ENCODE measurements at places on chromosomes 12 and 14. TPM values are rescaled to one million over a fixed set of nuclear protein-coding genes. Genes with fewer than 3 reads are reported as not detected.

DNA sequence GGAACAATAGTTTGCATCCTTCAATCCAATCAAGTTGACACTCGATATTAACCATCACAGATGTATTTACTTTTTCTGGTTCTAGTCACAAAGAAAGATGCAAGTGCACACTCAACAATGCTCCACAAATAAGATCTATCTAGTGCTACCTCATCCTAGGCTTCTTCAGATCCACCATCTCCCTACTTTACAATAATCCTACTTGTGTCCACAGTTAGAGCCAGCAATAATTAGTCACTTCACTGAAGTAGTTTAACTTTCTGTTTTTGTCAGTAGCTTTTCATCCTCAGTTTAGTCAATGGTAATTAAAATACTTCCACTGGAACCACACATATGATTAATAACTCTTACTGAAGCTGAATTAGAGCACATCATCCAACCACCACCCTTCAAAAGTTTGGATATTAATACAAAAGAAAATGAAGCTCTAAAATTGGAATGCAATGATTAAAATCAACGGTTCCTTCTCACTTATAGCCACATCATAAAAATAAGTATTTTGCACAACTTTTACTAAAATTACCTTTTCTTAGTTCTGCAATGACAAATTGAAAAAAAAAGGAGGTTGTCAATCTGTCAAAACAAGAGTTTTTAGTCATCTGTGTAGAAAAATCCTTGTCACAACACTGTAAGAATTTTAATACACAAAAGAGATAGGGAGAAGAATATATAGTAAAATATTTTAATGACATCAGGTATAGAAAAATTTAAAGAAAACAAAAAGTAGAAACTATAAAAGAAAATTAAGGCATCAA, 28.2 kb upstream of the SNRPF start:
- no peak for DNase-seq

DNA sequence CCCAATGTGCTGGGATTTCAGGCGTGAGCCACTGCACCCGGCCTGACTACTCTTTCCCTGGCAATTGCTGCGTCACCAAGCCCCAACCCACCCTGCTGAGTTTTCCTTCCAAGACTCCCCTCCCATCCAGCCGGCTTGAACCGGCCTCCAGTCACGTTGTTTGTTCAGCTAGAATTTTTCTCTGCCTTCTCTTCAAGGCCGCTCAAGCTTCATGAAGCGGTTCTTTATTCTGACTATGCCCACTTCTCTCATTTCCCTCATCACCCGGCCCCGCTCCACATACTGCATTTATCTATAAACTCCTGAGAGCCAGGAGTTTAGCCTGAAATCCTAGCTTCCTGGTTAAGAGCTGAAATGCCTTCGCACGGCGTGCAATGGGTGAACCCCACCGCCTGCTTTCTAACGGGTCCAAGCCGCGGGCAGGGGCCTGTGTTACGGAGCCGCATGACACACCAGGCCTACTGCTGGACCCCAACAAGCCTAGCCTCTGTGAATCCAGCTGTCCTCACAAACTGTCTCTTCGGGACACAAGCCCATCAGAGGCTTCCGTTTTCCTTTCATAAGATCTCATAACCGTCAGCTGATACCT, 999 bp upstream of the DCAF4 start:
- DNase-seq = no peak

DNA sequence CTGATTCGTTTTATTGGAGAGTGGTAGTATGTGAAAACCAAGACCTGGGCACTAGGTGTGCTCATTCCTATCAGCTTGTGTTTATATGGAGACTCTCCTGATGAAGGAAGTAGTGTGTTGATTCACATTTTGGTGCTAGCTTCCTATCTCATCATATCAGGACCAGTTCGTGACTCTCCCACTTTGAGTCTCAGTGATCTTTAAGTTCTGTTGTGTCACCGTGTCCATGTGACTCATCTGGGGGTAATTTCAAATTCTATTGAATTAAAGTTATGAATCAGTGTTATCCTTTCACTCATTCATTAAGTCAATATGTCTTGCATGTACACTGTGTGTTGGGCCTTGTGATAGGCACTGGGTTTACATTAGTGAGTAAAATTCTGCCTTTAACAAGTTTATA, 180.2 kb downstream of the CACNA1C start:
- no peak for DNase-seq

DNA sequence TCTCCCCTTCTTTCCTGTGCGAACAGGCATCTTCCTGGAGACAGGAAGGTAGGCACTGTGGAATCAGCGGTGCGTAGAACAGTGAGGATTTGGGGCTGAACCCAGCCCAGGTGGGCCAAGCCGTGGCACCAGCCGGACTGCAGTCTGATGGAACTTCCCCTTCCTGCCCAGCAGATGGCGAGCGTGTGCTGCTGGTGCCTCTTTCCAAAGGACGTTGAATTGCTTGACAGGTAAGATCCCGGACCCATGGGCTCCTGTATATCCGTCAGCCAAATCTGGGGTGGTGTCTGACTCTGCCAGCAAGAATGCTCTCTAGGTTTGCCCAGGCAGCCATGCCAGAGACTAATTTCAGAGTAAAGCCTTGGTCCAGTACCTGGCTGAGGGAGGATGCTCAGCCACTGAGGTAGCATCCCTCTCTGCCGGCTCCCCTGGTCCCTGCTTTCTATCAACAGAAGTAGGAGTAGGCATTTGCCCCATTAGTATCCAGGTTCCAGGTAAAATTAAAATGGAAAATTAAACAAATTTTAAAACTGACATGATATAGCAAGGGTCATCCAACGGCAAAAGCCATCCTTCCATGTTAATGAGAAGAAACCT, 21.1 kb upstream of the KCNA5 start:
- DNase-seq = peak; percentile 7

GRCh38 chr14:52220924-52221811, 46.3 kb upstream of the PTGDR start:
- DNase-seq = no peak

GRCh38 chr12:78209846-78210505, 379.3 kb downstream of the NAV3 start:
- DNase-seq = no peak

- no peak for DNase-seq
Observed at GRCh38 chr12:104494137-104494792, 37.5 kb downstream of the CHST11 start.

DNA sequence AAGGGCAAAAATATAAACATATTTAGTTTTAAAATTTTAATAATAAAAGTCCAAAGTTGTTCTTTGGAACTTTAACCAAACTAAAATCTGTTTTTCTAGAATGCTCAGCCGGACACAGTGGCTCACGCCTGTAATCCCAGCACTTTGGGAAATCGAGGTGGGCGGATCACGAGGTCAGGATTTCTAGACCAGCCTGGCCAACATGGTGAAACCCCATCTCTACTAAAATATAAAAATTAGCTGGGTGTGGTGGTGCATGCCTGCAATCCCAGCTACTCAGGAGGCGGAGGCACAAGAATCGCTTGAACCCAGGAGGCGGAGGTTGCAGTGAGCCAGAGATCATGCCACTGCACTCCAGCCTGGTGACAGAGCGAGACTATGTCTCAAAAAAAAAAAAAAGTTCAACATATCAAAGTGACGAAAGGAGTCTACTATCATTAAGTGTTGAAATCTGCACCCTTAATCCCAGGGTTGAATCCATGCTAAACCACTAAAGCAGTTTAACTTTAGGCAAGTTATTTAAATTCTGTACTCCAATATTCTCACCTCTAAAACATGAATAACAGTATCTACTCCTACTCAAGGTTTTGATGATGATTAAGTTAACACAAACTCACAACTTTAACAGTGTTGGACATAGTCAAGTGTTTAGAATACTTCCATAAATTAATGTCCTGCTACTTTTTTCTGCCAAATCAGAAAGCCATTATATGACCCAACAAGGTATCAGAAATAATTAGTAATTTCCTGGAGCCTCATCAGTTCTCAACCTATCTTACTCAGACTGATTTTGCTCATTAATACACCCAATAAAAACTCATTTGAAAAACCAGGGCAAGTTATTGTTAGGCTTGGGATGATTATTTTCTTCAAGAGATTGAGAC, 11.0 kb downstream of the HNRNPC start:
- no peak for DNase-seq

DNA sequence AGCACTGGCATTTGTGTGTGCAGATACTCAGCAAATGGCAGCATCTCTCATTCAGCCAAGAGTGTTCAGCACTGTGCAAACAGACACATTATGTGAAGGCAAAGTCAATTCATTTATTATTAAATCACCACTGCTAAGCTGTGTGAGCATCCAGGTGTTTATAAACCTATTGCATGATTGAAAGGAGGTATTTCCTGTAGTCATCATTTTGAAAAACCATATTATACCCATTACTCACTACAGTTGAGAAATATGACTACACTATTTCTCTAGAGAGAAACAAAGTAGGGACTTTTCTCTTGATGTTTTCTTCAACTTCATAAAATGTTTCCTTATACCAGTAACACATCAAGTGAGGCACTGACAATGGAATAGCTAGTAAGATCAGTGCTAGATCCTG, 13.7 kb downstream of the SPX start:
- no peak for DNase-seq

GRCh38 chr12:102748704-102749103, 168.3 kb downstream of the PAH start:
- no peak for DNase-seq

DNA sequence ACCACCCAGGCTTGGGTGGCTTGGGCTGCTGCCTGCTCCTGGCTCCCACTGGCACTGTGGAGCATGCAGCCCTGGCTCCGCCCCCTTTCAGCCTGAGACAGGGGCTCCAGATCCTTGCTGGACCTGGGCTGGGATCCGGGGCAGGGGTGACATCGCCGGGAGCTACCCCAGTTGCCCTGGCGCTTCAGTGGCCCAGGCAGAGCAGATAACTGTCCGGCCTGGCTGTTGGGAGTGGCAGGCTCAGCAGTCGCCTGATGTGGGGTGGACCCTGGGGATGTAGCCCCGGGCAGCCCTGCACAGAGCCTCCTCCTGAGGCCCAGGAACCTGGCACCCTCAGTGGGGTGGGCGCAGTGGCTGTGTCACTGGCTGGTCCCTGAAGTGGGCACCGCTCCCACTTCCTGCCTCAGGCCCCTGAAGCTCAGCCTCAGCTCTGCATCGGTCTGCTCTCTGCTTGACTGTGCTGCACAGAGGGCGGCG, 57.9 kb downstream of the FUT8 start:
- DNase-seq = no peak

DNA sequence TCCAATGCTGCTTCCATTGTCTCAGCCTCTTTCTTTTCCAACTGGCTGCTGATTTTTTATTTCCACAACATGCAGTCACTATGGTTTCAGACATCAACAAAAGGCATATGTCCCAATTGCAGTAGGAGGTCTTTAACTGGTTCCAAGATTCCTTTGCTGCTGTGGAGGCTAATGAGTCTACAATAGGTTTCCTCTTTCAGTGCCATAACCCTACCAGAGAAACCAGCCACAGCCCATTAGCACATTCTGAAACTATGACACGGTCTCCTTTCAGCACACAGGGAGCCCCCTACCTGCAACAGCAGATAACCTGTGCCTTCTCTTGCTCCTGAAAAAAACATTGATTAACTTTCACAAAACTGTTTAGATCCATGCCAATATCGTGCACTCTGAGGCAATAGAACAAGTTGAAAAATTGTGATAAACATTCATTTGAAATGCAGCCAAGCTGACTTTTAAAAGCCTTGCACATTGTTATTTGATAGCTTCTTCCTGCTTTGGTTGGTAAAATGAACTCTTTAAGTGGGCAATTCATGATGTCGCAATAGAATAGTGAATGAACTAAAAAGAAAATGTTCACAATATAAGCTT, 32.4 kb downstream of the PLEKHG7 start:
- DNase-seq = peak; percentile 76

- no peak for DNase-seq
Observed at GRCh38 chr12:101957252-101957959, 80.0 kb downstream of the DRAM1 start.

- DNase-seq = peak; percentile 11
Observed at GRCh38 chr12:115223991-115224390, 540.0 kb upstream of the TBX3 start.

GRCh38 chr12:118344829-118345228, 27.9 kb downstream of the TAOK3 start:
- DNase-seq = no peak

Gene TAS2R9
- total RNA-seq = not detected

Gene CIDEB
- not detected for total RNA-seq

Gene GPR84
- not detected for total RNA-seq

Gene PGAM5
- total RNA-seq = 145 TPM

Gene ACACB
- total RNA-seq = 2.0 TPM

Gene ACYP1
- 25.9 TPM for total RNA-seq
